ENCODE measurements at places on chromosomes 11 and 22. TPM values are rescaled to one million over a fixed set of nuclear protein-coding genes. Genes with fewer than 3 reads are reported as not detected.

The LDHAL6A gene
- total RNA-seq, result not detected

The SCUBE2 gene
- 16.9 TPM for total RNA-seq

The NXPE4 gene
- not detected for total RNA-seq

The FXYD6 gene
- total RNA-seq, result 82.9 TPM

The ALDH3B1 gene
- 21.2 TPM for total RNA-seq

The SHANK3 gene
- total RNA-seq, result 4.8 TPM

The MRGPRX4 gene
- not detected for total RNA-seq

The TRIM51 gene
- not detected for total RNA-seq

Data from stomach (tissue), 19 donors.